ENCODE measurements at places on chromosomes 12 and 14.

- DNase-seq = no peak
Observed at GRCh38 chr12:115572440-115572839, 705.1 kb downstream of the MED13L start.

DNA sequence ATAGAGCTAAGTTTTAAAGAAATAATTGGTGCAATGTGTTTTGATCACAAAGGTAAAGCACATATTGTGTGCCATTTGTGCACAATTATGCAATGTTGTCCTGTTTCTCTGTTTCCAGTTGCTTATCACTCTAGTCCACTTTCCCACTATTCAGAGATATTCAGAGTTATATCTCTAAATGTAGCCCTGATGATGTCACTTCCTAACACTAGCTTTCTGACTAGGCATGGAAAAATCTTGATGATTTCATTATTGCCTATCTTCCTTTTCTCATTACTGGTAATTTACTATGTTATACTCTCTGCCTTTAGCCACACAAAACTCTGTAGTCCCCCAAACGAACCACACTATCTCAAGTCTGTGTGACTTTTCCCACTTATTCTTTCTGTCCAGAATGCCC lies 221.2 kb downstream of the TRHDE start:
- no peak for DNase-seq

- no peak for DNase-seq
Observed at GRCh38 chr14:20632831-20633691, 8.4 kb downstream of the OR6S1 start.

GRCh38 chr12:78559886-78560285 lies 304.7 kb upstream of the SYT1 start:
- peak; percentile 31 for DNase-seq

DNA sequence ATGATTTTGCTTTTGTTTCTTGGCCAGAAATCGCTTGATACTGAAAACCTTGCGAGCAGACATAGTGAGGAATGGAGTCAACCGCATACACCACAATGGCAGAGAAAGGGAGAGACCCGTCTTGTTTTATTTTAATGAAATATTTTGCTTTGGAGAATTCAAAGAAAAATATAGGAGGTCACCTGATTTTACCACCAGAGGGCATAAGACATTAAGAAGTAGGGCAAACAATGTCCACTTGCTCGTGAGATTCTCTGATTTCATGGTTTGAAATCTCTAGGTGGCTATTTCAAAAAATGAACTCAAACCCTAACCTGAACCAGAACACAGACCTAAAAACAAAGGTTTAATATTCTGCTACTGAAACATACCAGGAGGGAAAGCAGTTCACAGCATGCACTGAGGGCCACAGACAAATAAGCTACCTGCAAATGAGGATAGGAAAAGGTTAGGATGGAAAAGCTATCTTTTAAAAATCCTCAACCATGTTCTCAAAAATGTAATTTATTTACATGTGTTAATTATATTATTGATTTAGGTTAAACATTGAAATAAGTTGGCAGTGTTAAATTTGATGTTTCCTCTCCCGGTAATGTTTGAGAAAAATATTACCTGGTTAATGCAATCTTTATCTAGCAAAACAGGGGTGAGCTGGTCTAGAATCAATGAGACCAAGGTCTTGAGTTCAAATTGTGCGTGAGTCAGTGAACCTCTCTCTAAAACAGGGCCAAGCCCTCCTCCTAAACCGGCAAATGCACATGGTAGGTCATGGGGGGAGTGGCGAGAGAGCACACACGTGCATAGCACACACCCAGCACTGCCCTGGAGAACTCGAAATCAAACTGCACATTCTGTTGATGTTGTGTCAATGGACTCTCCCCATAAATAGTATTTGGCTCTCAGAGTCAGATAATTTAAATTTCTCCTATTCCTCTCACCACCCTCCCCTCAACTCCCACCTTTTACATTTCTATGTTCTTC lies 12.5 kb downstream of the IFNG-AS1 start:
- DNase-seq = no peak

DNA sequence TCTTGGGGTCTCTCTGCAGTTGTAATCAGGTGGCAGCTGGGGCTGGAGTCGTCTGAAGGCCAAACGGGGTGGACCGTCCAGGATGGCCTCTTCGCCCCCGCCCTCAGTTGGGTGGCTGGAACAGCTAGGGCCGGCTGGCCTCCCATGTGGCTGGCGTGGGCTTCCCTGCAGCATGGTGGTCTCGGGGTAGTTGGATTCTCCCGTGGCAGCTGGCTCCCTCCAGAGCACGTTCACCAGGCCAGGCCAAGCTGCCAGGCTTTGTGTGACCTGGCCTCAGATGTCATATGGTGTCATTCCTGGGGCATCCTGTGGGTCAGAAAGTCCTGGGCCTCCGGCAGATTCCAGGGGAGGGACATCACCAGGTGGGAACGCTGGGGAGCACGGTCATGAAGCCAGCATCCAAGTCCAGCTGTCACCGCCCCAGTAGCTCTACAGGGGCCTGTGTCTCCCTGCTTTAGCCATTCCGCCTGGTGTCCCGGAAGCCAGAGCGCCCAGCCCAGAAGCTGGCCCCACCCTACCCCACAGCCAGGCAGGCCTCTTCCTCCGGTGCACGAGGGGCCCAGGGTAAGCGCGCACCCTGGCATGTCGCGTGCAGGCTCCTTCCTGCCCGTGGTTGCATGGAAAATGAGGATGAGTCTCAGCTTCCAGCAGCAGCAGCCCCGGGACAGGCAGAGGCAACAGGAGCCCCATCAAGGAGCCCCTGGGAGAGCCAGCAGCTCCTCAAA lies 1.3 kb upstream of the NUDT14 start:
- no peak for DNase-seq

DNA sequence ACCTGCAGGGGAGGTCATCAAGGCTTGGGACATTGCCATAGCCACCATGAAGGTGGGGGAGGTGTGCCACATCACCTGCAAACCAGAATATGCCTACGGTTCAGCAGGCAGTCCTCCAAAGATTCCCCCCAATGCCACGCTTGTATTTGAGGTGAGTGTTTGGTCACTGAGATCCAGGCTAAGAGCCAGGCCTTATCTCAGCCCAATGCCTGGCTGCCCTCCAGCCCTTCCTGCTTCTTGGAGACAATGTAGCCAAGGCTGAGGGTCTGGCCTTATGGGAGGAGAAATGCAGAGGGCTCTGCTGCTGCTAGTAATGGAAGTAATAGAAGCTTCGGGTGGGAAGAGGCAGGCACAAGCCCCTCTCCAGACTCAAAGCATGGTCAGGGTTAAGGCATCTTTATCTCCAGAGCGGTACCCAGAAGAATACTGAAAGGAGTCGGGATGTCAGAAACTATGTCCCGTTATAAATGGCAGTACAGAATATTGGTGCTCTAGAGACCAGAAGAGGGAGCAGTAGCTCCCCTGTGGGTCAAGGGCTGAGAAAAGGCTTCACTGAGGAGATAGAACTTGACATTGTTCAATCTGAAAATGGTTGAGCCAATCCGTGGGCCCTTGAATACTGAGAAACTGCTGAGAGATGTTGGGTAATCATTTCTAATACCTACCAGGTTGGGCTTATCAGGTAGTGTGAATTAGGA lies 3.1 kb downstream of the FKBP4 start:
- DNase-seq = no peak

GRCh38 chr12:6065131-6065862 lies 59.2 kb downstream of the VWF start:
- DNase-seq = no peak

- no peak for DNase-seq
Observed at GRCh38 chr12:2449586-2449985, 345.2 kb upstream of the FKBP4 start.

GRCh38 chr12:66240096-66240820 lies 51.2 kb downstream of the IRAK3 start:
- no peak for DNase-seq

- no peak for DNase-seq
Observed at GRCh38 chr12:122688291-122688690, 14.9 kb downstream of the HCAR2 start.

- peak; percentile 52 for DNase-seq
Observed at GRCh38 chr12:69570545-69571399, 14.5 kb upstream of the CCT2 start.

DNA sequence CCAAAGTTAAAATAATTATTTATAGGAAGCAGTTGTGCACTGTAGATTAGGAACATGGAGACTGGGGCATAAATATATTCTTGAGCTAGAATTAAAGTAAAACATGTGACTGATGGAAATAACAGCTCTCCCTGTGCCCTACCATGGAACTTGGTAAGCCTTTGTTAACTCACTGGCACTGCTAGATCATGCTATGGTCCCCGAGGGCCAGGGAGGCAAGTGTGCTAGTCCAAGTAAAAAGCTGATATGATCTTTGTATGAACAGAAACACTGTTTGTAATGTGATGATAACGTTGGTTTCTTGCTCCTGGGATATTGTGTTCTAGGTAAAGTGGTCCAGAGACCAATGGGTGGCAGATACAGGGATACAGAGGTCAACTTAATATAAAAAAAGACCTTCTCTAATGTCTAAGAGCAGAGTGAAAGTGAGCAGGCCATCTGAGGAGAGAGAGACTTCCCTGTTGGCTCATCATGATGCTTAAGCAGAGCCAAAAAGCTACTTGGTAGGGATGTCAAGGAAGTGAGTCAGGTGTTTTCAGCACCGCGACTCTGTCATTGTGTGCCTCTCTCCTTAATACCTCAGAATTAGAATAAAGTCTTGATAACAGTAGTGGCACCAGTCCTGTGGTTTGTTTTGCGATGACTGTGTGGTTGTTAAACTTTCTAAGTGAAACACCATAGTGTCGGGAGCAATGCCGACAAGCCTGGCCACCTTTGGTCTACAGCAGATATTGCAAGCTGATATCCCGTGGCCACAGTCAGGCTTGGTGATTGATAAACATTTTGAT lies 27.6 kb downstream of the BICD1 start:
- DNase-seq = no peak

All from WERI-Rb-1 (cell line).